ENCODE measurements at places on chromosomes 11 and 22.

DNA sequence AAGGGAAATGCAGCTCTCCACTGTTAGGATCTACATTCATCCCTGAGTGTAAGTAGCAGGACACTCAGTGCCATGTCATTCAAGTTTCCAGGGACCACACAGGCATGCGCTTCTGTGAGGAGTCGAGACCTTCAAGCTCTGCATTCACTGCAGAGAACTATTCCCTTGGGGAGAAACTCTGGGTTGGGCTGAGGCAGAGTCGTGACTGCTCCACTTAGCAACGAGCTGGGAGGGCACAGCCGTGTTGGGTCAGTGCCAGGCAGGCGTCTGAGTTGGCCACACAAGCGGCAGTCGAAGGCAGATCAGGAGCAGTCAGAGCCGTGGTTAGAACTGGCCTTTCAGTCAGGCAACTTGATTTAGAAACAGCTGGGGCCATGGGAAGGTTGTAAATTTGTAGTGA, 14.7 kb downstream of the MPEG1 start:
- peak; percentile 20 for DNase-seq

- DNase-seq: no peak
Measured at GRCh38 chr22:24809331-24809730, 3.3 kb downstream of the SGSM1 start.

- no peak for DNase-seq
Measured at GRCh38 chr11:36326524-36327419, 30.7 kb downstream of the PRR5L start.

DNA sequence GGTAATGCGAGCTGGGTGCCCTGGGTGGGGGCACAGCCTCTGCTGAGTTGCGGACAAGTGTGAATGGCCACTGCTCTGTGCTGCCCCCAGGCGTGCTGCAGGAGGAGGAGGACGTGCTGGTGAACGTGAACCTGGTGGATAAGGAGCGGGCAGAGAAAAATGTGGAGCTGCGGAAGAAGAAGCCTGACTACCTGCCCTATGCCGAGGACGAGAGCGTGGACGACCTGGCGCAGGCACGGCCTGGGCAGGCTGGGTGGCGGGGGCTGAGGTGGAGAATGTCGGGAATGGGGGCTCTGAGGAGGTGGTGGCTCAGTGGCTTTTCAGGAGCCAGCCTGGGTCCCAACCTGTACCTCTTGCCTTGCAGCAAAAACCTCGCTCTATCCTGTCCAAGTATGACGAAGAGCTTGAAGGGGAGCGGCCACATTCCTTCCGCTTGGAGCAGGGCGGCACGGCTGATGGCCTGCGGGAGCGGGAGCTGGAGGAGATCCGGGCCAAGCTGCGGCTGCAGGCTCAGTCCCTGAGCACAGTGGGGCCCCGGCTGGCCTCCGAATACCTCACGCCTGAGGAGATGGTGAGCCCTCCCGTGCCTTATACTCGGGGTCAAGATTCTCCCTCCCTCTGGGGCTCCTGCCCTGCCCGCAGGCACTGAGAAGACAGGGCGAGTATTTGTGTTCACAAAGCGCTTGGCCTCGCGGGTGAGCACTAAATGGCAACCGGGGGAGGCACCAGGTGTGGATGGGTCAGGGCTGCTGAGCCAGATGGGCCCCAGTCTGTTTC, 4.6 kb downstream of the SART1 start:
- no peak for DNase-seq

DNA sequence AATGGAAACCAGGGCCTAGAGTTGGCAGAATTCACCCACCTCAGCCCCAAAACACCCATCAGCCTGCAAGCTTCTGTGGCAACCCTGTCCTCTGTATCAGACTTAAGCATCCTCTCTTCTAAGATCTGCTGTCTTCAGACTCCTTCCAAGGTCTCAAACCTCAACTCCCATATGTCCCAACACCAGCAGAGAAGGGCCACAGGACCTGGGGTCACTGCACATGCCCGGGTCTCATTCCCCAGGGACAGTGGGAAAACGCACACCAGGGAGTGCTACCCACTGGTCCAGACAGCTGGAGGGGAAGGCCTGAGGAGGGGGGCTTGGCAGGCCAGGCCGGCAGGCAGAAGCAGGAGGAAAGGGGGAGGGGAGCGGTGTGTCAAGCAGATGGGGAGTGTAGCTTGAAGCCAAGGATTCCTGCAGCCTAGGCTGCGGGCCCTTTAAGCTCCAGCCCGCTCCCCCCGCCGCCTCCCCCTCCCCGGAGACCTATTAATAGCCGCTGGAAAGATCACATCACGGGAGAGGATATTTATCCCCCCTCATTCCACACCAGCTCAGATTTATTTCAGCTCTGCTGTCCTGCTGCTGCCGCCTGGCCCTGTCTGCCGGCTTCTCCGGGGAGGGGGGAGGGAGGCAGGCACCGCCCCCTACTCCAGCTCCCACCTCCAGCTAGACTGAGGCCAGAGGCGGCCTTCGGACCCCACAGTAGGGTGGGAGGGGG, 16.7 kb downstream of the BCL9L start:
- no peak for DNase-seq

- DNase-seq: no peak
Measured at GRCh38 chr22:24117942-24118341, 63.3 kb upstream of the SUSD2 start.

DNA sequence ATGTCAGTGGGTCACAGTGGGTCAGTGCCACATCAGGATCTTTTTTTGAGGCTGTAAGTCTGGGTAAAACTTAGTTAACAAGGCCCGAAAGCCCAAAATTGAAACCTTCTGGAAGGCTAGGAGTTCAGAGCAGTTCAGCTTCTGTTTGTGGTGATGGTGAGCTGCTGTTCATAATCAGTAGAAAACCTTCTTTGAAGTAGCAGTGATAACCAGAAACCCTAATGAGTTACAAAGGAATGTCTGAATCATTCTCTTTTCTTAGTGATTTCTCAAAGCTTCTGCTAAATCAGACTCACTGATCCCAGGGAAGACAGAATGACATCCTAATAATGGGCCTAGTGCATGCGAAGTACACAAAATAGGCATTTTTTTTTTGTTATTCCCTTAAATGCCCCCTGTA, 124.7 kb downstream of the PARVA start:
- no peak for DNase-seq

DNA sequence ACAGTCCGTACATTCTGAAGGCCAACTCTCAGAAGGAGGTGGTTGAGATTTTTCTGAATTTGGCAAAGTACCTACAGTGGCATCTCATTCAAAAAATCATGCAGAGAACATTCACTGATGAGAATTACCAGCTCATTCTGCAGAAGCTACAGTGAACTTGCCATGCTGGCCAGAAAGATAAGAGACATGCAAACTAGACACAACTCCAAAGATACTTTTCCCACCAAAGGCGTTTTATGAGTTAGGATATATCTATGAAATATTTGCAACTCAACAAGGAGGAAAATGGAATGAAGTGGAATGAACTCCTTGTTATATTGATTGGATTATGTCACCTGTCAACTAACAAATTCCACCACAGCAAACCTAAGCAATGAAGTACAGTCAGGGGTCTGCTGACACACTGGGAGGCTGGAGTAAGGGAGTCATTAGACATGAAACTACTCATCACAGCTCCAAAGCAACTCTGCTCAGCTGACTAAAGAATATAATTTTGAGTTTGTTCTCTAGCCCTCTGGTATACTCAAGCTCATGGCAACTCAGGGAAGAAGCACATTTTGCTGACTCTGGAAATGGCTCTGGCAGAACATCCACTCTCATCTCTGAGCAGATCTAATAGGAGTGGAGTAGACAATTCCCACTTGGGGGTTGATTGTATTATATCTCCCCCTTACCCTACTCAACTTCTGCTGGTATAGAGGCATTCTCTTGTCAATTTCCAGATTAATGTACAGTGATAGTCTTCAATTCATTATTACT, 22.9 kb downstream of the MAML2 start:
- DNase-seq: no peak

DNA sequence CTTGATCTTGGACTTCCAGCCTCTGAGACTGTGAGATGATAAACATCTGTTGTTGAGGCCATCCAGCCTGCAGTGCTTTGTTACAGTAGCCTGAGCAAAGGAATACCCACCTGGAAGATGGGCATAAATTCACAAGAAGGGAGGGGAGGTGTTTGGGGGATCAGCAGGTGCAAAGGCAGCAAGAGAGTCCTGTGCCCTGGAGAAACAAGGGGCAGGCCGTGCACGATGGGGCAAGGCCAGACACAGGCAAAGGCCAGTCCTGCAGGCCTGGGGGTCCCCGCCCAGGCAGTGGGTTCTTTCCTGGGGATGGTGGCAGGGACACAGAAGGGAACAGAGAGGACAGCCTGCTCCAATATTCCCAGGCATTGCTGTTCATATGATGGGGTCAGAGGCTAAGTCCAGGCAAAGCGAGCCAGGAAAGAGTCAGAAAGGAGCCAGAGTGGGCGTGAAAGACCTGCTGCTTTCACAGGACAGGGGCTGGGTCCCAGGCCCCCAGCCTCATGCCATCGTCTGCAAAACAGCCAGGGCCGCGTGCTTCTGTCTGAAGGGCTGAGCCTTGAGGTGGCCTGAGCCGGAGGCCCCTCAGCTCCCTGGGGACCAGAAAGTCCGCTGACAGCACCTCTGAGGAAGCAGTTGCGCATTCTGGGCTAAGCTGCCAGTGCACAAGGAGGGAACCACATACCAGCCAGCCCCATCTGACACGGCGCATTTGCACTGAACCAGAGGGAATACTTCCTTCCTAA, 48.8 kb downstream of the MYEOV start:
- DNase-seq: no peak

GRCh38 chr22:39514373-39514973, 5.9 kb upstream of the ATF4 start:
- no peak for DNase-seq

DNA sequence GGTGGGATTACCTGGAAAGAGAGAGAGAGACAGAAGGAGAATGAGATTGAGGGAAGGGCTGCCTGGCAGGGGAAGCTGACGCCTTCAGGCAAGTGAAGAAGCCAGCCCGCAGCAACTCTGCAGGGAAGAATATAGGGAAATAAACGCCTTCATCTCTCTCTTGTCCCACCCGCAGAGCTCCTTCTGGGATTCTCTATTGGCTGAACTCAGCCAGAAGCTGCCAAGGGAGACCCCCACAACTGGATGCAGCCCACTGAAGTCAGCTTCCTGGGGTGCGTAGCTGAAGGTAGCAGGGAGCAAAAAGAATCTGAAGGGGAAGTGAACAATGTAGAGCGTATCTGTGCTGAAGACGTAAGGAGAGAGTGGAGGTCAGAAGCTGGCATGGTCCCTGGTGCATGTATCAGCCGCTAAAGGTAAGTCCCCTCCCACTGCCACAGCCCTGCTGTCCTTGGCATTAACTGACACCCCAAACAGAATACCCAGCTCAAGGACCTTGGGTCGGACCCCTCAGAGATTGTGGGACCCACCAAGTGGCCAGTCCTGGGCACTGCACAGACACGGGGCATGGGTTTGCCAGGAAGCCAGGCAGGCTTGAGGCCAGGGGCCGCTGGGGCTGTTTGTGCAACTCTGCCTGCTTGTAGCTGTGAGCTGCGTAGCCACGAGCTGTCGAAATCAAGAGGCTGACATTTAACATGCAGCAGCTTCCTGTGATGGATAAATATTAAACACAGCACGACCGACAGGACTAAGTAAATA, 469.9 kb downstream of the MN1 start:
- no peak for DNase-seq

- peak; percentile 72 for DNase-seq
Measured at GRCh38 chr11:93541884-93542810, 1.0 kb downstream of the SMCO4 start.

DNA sequence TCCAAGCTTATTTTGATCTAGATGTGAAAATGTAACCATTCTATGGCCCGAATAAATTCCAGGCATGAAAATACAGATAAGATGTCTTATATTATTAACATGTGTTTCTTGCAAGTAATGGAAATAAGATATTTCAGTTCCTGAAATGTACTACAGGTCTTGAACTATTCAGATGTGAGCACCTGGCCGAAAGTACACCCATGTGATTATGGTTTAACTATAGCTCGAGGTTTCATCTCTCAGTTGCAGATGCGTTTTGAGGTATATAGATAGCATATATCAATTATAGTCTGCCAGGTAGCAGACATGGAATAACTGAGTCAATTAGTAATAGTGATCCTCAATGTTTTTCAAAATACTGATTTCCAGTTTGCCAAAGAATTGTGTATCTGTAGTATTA, 68.3 kb downstream of the DDIAS start:
- DNase-seq: no peak

DNA sequence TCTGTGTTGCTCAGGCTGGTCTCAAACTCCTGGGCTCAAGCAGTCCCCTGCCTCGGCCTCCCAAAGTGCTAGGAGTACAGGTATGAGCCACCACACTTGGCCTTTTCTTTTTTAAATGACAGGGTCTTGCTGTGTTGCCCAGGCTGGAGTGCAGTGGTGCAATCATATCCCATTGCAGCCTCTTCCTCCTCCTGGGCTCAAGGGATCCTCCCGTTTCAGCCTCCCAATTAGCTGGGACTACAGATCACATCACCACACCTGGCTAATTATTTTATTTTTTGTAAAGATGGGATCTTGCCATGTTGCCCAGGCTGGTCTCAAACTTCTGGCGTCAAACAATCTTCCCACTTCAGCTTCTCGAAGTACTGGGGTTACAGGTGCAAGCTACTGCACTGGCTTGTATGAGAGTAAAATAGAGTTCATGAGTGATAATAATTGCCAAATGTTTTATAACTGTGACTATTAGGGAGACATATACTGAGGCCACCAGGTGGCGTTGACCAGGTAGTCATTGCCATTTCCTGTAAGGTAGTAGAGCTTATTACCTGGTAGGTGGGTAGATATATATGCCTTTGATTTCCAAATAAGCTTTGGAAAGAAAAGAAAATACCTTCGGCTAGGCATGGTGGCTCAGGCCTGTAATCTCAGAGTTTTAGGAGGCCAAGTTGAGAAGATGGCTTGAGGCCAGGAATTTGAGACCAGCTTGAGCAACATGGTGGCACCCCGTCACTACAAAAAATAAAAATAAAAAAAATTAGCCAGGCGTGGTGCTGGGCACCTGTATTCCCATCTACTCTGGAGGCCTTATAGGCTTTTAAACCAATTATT, 5.4 kb downstream of the FDX1 start:
- no peak for DNase-seq

DNA sequence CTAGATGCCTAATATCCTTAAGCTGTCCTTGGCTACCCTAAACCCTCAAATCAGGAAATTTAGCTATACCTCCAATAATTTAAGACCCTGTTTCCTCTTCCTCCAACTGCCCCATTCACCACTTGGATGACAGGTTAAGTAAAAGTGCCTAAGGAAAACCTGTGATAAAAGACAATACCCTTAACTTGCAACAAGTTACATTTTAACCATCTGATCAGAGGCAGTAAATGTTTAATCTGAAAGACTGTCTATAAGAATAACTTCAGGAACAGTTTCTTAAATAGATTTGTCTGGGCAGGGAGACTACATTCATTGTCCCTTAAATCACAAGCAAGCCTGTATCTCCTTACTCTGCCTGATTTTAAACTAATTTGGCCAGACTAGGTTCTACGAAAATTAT, 129.1 kb downstream of the APOL5 start:
- DNase-seq: no peak

- DNase-seq: no peak
Measured at GRCh38 chr22:37180531-37181231, 7.4 kb downstream of the C1QTNF6 start.

All from NCI-H345 (cell line).